ENCODE measurements at places on chromosomes 5 and 9.

DNA sequence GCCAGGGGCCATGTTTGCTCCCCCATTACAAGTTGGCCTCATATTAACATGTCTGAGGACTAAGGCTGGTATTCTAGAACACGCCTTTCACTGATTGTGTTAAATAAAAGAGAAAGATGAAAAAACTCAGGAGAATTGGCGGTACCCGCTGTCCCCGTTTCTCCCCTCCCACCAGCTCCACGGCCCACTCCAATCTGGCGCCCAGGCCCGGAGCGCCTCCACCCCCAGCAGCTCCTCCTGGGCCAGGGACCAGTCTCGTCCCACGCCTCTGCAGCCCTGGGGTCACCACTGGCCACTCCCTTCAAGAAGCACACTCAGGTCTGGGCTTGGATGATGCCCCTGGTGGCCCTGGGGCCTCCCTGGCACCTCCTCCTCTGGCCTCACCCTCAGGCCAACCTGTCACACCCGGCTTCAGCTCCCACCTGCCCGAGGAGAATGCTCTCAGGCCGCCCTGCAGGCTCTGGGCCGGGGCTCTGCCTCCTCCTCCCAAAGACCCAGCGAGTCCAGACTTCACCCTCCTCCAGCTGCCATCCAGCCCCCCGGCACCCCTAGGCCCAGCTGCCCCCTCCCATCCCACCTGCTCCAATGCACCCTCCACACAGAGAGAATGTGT lies 133.0 kb upstream of the PPP1R26 start:
- DNase-seq, result no peak

GRCh38 chr5:108214857-108215256 lies 167.0 kb downstream of the FBXL17 start:
- DNase-seq, result no peak

- peak; percentile 73 for DNase-seq
These were observed 1.3 kb upstream of the NIPBL start for GRCh38 chr5:36875051-36875789.

GRCh38 chr5:5271786-5272321 lies 131.7 kb downstream of the ADAMTS16 start:
- no peak for DNase-seq

- no peak for DNase-seq
These were observed 15.6 kb downstream of the NDUFA8 start for GRCh38 chr9:122143876-122144405.

GRCh38 chr5:66209794-66210193 lies 65.7 kb downstream of the SREK1 start:
- no peak for DNase-seq

DNA sequence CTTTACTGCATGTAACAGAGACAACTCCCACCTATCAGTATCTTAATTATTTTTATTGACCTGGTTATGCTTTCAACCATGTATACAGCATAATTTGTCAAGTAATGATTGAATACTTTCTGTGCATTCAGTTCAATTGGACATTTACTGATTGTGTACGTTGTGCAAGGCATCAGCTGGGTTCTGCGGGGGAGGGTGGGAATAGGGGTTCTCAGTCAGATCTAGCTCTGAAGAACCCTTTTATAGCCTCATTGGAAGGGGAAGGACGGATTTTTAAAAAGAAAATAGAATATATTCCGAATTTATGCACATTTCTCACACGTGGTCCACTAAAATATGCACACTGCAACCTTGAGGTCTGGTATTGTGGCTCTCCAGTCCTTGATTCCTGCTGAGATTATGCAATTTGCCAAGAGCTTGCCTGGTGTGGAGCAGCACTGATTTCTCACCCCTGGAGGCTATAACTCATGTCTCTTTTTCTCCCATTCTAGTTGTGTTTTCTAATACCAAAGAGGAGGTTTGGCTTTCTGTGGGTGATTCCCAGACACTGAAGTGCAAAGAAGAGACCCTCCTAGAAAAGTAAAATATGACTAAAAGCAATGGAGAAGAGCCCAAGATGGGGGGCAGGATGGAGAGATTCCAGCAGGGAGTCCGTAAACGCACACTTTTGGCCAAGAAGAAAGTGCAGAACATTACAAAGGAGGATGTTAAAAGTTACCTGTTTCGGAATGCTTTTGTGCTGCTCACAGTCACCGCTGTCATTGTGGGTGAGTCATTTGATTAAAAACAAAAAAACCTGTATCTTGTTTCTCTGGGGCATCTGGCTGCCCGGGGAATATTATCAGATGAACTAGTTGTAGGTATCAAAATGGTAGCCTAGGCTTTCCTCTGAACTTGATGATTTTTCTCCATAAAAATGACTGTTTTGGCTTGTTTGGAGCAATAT lies 1.7 kb downstream of the SLC1A3 start:
- no peak for DNase-seq

GRCh38 chr5:39423331-39423751 lies 1.4 kb downstream of the DAB2 start:
- peak; percentile 46 for DNase-seq

GRCh38 chr5:107542831-107543231 lies 127.9 kb downstream of the EFNA5 start:
- no peak for DNase-seq

- DNase-seq, result no peak
These were observed 18.3 kb upstream of the RNF180 start for GRCh38 chr5:64147379-64147778.

DNA sequence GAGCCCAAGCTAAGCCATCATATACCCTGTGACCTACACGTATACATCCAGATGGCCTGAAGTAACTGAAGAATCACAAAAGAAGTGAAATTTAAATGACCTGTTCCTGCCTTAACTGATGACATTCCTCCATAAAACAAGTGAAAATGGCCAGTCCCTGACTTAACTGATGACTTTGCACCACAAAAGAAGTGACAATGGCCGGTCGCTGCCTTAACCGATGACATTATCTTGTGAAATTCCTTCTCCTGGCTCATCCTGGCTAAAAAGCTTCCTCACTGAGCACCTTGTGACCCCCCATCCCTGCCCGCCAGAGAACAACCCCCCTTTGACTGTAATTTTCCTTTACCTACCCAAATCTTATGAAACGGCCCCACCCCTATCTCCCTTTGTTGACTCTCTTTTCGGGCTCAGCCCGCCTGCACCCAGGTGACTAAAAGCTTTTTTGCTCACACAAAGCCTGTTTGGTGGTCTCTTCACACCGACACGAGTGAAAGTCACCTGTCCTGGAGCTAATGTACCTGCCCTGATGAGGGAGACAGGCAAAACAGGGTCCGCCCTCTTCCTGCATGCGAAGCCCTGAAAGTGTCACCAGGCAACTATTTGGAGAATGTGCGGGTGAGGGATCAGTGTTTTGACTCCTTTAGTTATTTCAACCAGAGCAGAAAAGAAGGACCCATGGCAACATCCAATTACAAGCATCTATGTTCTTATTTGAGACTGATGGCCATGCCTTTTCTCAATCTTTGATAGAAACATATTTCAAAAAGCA lies 266.1 kb downstream of the SMARCA2 start:
- no peak for DNase-seq

- DNase-seq, result no peak
These were observed 190.5 kb downstream of the PIK3R1 start for GRCh38 chr5:68405784-68406743.

DNA sequence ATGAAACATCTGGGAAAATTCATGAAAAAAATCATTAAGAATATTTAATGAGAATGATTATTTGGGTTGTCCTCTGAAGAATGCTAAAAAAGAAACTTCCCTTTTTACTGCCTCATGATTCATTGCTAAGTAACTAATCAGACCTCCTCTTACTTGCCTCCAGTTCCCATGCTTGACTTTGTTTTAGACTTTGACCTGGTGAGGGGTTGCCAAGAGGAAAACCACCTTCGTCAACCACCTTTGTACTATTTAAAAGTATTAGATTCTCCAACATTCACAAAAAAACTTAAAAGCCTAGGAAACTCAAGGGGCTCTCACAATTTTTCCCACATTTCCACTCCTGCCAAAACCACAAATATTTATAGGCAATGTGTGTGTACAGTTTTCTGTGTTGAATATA lies 115.2 kb upstream of the ST8SIA4 start:
- no peak for DNase-seq

GRCh38 chr9:37201581-37201980 lies 81.2 kb downstream of the ZCCHC7 start:
- no peak for DNase-seq

DNA sequence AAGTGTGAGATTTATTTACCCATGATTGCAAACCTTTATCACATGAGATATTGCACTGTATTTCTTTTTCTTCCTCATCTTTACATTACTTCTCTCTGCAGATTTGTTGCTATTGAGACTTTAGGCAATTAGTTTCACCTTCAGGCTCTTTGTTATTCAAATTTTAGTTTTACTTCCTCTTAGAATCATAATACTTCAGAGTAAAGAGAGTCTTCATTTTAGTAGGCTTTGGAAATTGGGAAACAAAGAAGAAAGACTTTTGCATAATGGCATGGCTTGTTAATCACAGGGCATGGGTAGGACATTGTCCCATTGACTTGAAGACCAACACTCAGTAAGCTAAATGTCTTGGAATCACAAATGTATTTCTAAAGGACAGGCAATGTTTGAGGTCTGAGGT lies 1.2 kb upstream of the PCDHGA5 start:
- no peak for DNase-seq

DNA sequence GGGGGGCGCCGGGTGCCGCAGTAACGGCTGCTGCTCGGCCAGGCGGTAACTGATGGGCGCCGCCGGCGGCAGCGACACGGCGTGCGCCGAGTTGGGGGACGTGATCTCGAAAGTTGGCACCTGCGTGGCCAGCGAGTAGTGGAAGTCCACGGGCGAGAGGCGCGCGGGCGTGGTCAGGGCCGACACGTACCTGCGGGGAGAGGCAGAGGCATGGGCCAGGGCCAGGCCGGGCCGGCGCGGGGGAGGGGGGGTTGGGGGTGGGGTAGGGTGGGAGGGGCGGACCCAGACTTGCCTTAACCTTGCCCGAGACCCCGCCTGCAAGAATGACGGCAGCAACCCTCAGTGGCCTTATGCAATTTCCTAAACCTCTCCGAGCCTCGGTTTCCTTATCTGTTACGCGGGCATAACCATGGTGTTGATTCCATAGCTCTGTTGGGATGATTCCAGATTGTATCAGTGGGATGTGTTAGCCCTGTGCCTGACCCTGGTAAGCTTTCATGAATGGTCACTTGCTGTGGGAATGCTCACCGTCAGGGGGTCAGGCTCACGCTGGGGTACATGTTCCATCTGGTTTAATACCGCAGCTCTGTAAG lies 53.0 kb downstream of the PSD2 start:
- peak; percentile 60 for DNase-seq

DNA sequence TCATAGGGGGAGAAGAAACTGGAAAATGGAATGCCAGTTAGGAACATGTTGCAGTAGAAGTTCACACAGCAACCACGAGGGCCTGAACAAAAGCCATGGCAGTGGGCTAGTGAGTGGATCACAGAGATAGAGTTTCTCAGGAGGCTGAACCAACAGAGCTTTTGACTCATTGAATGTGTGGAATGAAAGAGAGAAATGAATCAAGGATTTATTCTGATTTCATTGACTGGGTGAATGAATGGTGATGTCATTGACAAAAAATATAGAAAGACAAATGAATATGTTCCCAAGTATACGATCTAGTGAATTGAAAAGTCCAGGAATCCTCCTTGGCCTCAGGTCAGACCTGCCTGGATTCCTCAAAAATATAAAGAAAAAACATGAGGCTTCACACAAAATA lies 99.2 kb downstream of the ZNF462 start:
- DNase-seq, result no peak

GRCh38 chr5:131617140-131617822 lies 17.7 kb downstream of the RAPGEF6 start:
- DNase-seq, result no peak

- no peak for DNase-seq
These were observed 29.3 kb downstream of the RNF20 start for GRCh38 chr9:101562966-101563365.

GRCh38 chr9:117104716-117105495 lies 310.0 kb downstream of the ASTN2 start:
- no peak for DNase-seq
